Activated naive CD4-positive, alpha-beta T cell treated with anti-CD3 and anti-CD28 coated beads, Interleukin-2, amount 10 ng/mL, durations not matched to agents 7 days and 5 days (primary cell): ENCODE measurements at places on chromosomes 16 and 17.

- DNase-seq, result no peak
These were observed 9.4 kb downstream of the MSLN start for GRCh38 chr16:769934-770333.

DNA sequence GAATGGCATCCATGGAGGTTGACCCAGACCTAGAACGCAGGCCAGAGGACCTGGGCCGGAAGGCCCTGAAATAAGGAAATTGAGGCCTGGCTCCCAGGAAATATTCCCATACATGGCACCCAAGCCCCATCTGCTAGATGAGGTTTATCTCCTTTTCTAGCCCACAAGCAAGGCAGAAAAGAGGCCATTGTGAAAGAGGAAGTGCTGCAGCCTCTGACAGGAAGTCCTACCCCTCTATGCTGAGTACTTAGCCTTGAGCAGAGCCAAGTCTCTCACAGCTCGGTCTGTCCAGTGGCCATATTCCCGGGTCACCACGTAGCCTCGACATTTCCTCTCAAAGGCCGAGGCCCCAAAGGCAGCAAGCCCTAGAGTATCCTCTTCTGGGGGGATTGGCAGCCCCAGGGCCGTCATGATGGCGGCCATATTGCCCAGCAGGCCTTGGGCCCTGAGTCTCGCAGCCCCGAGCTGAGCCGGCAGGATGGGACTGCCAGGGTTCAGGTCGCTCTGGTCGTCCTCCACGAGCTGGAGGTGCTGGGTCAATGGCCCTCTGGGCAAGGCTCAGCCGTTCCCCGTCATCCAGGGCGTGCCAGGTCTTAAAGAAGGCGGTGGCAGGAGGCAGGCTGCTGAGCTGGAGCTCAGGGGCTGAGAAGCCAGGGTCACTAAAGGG lies 7.8 kb downstream of the CTF1 start:
- no peak for DNase-seq

GRCh38 chr17:37802061-37802595 lies 57.3 kb upstream of the HNF1B start:
- DNase-seq, result no peak

- no peak for DNase-seq
These were observed 3.4 kb upstream of the PRSS8 start for GRCh38 chr16:31138621-31139578.

GRCh38 chr17:17363638-17364337 lies 60.6 kb downstream of the NT5M start:
- DNase-seq, result no peak

DNA sequence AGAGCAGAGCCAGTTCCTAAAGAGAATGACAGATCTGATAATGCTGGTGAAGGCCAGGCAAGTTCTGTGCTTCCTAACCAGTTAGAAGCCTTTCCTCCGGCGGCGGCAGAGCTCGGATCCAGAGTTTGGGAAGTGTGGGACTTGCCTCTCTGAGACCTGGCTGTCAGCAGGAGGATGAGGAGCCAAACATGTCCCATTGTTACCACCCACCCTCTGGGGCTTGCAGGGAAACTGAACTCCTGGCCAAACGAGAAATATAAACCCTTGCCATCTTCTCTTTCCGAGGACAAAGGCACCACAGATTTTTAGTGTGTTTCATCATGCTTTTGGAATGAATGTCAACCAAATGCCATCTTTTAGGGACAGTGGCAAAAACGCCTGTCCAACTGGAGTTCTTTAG lies 80.2 kb upstream of the SMURF2 start:
- DNase-seq, result no peak

DNA sequence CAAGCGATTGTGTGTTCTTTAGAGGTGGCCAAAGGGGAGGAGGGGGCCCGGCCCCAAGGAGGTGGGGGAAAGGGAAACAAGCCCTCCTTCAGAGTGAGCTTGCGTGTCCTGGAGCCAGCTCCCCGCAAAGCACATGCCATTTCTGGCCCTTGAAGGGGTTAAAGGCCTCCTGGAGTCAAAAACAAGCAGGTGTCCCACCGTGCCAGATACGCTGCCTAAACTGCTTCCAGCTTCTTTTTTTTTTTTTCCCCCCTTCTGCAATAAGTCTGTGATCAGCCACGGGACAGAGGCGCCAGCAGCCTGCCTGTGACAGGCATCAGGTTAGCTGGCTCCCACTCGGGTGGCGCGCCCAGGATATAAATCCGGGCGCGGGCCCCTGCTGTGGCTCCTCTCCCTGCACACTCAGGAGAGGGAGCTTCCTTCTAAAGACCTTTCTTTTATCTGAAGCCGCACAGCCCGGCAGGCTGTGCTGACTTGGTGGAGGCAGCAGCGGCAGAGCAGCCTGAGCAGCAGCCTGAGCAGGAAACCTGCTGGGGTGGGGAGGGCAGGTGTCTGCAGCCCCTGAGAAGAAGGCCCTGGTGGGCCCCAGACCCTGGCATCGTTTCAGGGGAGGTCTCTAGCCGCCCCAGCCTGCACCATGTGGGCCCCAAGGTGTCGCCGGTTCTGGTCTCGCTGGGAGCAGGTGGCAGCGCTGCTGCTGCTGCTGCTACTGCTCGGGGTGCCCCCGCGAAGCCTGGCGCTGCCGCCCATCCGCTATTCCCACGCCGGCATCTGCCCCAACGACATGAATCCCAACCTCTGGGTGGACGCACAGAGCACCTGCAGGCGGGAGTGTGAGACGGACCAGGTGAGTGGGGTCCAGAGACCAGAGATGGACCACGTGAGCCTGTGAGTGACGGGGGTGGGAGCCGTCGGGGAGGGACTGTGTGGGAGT lies at the start of gene WFIKKN2:
WFIKKN2 (plus strand) TSS at position 286 of the 934 bp plus-strand sequence; CDS start at position 638, 352 bp downstream.
- peak; percentile 23 for DNase-seq

- DNase-seq, result no peak
These were observed 223.3 kb upstream of the SALL1 start for GRCh38 chr16:51374346-51374745.

DNA sequence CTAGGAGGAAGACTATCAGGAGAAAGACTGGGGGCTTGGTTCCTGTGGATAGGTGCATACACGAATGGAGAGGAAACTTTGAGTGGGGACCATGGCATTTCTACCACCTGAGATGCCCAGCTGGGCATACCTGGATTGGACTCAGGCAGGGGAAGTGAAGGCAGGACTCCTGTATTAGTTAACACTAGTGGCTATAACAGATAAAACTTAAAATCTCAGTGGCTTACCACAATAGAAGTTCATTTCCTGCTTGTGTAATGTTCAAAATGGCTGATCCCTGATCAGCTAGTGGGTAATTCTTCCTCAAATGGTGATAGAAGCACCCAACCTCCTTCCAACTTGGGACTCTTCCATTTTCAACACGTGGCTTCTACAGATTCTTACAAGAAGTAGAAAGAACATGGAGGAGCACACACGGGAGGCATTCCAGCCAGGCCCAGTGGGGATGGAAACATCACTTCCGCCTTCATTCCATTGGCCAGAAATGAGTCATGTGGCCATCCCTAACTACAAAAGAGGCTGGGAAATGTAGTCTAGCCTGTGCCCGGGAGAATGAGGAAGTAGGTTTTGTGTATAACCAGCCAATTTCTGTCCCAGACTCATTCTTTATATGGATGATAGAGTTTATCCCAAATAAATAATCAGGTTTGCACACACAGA lies 112.1 kb downstream of the UTP18 start:
- DNase-seq, result no peak

GRCh38 chr16:972316-973002 lies 1.7 kb upstream of the LMF1 start:
- DNase-seq, result no peak

GRCh38 chr16:22358000-22358399 lies 16.4 kb downstream of the CDR2 start:
- peak; percentile 48 for DNase-seq

- DNase-seq, result no peak
These were observed 130.1 kb upstream of the ADAMTS18 start for GRCh38 chr16:77564791-77565390.

- no peak for DNase-seq
These were observed 187.9 kb downstream of the CNTNAP4 start for GRCh38 chr16:76464955-76465620.

- DNase-seq, result no peak
These were observed 336.9 kb downstream of the CDH13 start for GRCh38 chr16:82963653-82964052.

DNA sequence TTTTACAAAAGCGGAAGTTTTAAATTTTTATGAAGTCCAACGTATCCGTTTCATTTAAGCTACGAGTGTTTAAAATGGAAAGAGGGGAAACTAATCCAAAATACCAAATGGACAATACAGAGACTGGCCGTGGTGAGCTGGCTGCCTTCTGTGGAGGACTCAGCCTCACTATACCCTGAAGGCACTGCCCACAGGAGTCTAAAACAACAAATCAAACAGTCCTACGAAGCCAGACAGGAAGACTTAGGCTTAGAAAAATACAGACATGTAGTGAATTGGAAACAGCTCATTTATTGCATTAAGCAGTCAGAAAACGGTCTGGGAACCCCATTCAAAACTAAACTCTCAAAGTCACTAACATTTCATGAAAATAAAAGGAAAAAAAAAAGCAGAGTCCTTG lies 75.1 kb downstream of the CYTH1 start:
- DNase-seq, result no peak

DNA sequence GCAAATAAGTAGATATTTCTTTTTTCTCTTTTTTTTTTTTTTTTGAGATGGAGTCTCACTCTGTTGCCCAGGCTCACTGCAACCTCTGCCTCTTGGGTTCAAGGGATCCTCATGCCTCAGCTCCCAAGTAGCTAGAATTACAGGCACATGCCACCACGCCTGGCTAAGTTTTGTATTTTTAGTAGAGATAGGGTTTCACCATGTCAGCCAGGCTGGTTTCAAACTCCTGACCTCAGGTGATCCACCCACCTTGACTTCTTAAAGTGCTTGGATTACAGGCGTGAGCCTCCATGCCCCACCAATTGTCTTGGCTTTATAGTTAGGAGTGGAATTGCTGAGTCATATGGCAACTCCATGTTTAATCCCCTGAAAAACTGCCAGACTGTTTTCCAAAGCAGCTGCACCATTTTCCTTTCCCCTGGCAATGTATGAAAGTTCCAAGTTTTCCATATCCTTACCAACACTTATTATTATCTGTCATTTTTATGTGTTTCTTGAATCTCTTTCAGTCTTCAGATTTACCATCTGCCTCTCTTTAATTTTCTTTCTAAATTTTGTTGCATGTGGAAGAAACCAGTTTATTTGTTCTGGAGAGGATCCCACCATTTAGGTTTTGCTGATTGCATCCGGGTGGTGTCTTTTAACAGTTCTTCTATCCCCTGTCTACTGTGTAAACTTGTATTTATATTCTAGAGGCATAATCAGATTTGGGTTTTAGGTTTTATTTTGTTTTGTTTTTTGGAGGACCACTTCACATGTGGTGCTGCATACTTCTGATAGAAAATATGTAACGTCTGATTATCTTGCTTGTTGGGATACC lies 9.9 kb upstream of the CES3 start:
- DNase-seq, result no peak

DNA sequence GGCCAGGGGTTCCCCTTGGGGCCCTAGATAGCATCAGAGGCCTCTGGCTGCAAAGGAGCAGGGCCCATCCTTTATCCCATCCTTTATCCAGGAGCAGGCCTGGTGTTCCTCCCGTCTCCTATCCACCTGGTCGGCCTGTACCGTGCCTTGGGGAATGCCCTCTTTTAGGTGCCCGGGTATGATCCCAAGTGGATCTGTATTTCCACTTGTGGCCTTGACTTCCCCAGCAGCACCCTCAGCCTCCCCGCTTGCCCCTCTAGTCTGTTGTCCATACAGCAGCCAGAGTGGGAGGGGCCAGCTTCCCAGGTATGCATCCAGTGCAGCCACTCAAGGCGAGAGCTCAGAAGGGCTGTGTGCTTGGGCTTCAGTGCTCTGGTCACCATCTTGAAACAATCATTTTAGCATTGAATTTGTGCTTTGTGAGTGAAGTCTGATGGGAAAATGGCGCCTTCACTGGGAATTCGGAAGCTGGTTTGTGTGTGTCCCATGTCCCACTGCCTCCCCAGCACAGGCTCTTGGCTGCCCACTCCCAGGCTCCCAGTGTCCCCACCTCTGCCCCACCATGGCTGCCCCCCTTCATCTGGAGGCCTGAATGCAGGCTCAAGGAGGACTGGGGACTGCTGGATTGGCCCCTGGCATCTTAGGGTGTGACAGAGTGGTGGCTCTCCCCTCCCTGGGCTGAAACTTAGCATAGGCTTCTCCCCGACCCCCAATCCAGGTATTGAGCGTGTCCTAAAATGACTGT lies 3.3 kb upstream of the RNF112 start:
- DNase-seq, result no peak

GRCh38 chr16:89343501-89344457 lies 126.3 kb downstream of the ZNF778 start:
- DNase-seq, result no peak

- DNase-seq, result no peak
These were observed 57.9 kb upstream of the SLC12A3 start for GRCh38 chr16:56807011-56807675.

DNA sequence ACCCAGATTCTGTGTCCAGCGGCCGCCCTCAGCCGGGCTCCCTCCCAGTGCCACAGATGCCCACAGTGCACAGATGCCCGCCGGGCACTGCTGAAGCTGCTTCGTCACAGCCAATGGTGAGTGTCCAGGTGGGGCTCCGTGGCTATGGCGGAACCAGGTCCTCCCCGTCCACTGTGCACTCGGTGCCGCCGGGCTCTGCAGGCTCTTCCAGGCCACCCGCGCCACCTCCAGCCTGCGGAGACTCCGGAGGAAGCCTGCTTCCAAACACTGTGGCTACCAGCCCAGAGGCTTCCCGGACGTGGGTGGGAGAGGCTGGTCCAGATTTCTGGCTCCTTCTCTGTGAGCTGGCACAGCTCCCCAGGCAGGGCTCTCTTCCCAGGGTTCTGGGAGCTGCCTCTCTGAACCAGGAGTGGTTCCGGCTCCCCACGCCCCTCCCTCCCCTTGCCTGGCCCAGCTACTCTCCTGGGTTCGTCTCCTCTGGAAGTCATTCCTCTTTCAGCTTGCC lies 2.8 kb upstream of the PYCR1 start:
- DNase-seq, result no peak

DNA sequence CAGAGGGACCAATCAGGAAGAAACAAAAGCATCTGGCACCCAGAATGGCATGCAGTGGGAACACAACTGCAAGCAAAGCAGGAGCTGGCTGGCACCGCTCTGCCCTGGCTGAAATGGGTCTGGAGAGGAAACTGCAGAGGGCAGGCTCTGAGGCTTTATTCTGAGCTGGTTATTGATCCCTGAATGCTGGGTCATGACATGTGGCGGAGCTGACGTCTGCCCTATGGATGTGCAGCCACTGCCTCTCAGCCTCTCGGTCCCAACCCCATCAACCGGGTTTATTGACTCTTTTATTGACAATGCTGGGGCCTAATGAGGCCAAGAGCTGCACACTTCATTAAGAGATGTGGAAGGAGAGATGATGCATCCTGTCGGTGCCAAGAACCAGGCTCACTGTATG lies 3.9 kb upstream of the SKAP1 start:
- no peak for DNase-seq

- DNase-seq, result no peak
These were observed 168.5 kb downstream of the NPIPB11 start for GRCh38 chr16:29237971-29238370.

DNA sequence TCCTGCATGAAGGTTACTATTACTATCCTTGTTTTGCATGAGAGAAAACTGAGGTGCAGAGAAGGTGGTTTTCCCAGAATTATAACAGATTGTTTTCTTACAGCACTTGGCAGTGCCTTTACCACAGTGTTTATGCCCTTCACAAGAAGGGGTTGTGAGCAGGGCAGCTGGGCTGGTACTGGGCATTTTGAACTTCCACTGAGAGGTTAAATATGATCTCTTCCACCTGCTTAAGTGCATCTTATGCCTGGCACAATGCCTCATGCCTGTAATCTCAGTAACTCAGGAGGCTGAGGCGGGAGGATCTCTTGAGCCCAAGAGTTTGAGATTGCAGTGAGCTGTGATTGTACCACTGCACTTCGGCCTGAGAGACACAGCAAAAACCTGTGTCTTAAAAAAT lies 36.2 kb downstream of the NDE1 start:
- DNase-seq, result no peak

GRCh38 chr17:37384560-37385149 lies 8.9 kb downstream of the C17orf78 start:
- no peak for DNase-seq
